D341Med (cell line): ENCODE measurements at places on chromosomes 5 and 9.

GRCh38 chr9:14522627-14523379 lies 170.4 kb downstream of the ZDHHC21 start:
- DNase-seq = no peak

GRCh38 chr5:145111420-145111819 lies 723.7 kb downstream of the PRELID2 start:
- DNase-seq = no peak

DNA sequence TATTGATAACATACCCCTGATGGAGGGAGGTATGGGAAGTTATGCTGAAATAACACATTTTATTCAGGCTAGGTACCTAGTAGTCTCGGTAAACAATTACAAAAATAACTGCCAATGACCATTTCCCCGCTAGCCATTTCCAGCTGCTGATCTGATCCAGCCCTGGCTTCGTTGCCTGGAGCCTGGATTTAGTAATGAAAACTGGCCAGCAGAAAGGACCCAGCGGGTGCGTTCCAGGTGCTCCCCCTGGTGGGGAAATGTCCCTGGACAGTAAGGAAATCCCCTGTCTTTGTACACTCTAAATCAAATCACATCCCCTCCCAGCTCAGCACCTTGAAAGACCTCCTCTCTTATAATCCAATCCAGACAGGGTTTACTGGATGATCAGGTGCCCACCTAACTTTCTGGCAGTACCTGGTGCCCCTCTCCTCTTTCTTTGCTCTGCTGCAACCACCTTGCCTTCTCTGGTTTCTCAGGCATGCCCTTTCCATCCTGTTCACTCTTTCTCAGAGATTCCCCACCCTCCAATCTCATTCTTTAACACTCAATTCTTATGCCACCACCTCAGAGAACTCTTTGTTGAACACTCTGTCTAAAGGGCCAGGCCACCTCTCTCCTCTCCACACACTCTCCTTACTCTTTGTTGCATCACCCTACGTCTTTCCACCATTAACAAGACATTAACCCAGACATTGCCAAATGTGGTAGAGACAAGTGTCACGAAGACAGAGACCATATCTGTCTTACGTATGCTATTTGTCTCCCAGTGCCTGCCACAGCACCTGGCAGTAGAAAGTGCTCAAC lies 50.1 kb upstream of the SMAD5 start:
- peak; percentile 62 for DNase-seq

DNA sequence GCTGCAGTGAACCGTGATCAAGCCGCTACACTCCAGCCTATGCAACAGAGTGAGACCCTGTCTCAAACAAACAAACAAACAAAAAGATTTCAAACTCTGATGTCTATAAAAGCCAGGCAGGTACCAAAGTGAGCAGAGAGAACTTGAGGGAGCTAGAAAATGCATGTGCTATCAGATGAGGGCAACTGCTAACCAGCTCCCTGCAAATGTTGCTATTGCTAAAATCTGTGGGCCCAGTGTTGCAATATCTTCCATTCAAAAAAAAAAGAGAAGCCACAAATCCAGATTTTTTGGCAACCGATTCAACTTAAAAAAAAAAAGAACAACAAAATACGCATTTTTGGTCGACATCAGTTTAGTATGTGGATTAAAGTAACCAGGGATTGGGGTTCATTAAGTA lies 5.5 kb downstream of the UBE2D2 start:
- no peak for DNase-seq

DNA sequence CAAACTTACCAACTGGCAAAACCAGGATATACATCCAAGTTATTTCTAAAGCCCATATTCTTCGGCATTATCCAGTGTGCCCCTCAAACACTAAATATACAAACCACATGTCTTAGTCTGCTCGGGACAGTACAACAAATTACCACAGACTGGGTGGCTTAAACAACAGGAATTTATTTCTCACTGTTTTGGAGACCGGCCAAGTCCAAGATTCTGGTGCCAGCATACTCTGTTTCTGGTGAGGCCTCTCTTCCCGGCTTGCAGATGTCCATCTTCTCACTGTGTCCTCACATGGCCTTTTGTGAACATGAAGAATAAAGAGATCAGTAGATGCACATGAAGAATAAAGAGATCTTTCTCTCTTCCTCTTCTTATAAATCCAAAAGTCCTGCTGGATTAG lies 12.9 kb upstream of the SLCO6A1 start:
- no peak for DNase-seq

- no peak for DNase-seq
These were observed 136.2 kb upstream of the IRX2 start for GRCh38 chr5:2887481-2888348.

GRCh38 chr5:128220841-128221240 lies 137.3 kb downstream of the SLC12A2 start:
- DNase-seq = no peak

DNA sequence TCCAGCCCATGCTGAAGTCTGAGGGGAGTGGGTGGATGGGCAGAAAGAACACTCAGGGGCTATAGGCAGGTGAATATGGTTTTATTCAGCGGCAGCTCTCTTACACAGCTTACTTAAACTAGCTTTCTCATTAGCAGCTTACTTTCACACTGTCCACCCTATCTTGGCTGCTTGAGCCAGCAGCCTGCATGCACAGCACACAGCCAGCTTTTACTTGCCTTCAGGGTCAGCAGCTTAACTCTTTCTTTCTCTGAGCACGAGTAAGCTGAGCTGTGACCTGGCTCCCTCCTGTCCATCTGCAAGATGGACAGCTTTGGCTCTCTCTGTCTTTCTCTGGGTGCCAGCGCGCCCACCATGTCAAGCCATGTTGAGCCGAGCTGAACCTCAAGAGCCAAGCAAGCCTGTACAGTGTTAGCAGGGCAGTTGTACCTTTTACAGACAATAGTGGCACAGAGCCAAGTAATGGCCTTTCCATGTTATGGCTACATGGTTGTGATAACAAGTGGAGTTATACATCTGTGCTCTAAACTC lies 1054.9 kb downstream of the PTPRD start:
- no peak for DNase-seq

- DNase-seq = no peak
These were observed 197.5 kb downstream of the PCSK5 start for GRCh38 chr9:76087976-76088375.

GRCh38 chr5:95068289-95068910 lies 216.5 kb downstream of the MCTP1 start:
- no peak for DNase-seq

GRCh38 chr9:80242022-80242421 lies 670.3 kb downstream of the TLE4 start:
- DNase-seq = no peak

DNA sequence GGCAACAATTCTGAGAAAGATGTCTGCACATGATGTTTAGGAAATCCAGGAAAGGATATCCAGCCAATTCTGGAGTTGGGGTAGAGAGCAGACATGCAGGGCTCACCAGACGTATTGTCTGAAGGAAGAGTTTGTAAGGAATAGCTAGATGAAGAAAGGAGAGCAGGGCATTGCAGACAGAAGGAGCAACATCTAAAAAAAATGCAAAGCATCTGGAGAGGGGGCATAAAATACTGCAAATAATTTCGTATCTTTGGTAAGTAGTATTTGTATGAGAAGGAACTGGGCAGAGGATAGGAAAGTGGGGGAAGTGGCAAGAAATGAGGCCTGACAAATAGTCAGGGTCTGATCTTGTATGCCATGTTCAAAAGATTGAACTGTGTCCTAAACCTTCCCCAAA lies 74.8 kb downstream of the MACIR start:
- DNase-seq = no peak

- no peak for DNase-seq
These were observed 9.5 kb upstream of the NAA35 start for GRCh38 chr9:85931495-85931894.

DNA sequence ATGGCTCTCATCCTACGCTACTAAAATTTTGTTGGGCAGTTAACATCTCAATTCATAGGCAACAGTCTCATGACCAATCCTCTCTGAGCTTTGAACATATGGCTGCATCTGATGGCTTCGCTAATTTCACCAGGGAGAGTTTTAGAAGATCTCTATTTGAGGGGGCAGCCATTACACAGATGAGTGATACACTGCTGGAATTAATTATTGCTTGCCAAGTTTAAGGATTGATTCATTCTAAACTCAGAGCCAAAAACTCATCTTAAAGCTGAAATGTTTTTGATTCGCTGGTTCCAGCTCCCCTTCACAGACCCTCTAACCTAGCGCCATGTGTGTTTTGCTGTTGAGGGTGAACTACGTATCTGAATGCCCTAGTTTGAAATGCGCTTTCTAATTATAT lies 519.9 kb upstream of the WWC1 start:
- DNase-seq = no peak

- no peak for DNase-seq
These were observed 245.9 kb downstream of the SYK start for GRCh38 chr9:91047529-91047928.

DNA sequence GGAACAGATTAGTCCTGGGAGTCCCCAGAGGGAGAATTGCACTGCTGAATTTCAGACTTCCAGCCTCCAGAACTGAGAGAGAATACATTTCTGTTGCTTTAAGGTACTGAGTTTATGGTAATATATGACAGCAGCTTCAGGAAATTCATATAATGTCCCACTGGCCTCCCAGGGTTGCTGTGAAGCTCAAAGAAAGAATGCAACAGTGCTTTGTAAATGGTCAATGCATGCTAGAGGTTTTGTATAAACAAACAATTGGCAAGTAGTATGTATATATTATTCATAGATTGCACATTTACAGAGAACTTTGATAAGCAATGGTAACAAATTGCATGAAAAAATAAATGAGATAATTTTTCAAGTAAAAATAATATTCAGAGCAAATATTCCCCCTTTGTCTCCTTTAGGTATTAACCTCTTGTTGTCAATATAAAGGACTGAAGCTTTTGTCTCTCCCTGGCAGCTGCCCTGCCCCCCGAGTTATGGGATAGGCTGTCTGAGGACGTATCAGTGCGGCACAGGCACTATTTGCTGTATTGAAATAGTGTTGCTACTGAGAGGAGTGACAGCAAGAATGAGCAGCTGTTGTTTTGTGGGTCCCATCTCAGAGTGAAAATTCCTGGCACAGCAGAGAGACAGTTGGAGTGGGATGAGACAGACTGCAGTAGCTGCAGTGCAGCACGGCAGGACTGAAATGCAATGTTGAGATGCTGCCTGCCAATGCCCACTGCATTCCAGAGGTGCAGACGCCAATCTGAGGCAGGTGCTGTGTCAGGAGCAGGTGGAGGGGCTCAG lies 194.2 kb upstream of the GLRA1 start:
- DNase-seq = no peak

DNA sequence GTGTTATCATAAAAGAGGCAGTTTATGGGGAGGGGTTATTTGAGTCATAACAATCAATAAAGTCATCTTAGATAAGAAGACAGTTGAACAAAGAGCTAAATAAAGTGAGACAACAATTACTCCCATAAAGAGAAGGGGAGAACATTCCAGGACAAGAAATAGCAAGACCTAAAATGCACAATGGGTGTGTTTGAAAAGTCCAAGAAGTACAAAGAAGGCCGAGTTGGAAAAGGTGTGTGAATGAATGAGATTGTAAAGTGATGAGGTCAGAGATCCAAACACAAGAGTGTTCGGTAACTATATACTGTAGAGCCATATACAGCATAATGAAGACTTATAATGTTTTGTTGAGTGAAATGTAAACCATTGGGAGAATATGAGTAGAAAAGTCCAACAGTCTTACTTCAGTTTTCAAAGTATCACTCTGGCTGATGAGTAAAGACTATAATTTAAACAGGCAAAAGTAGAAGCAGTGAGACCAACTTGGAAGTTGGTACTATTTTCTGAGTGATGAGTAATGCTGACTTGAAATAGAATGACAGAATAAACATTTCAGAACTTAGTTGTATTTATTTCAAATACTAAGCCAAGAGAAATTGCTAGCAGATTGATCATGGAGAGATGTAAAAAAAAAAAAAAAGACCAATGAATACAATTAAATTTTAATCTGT lies 868.7 kb upstream of the CDH9 start:
- no peak for DNase-seq

GRCh38 chr9:96505316-96505991 lies 55.5 kb downstream of the HABP4 start:
- no peak for DNase-seq

- no peak for DNase-seq
These were observed 542.4 kb upstream of the RGMB start for GRCh38 chr5:98231089-98231488.

DNA sequence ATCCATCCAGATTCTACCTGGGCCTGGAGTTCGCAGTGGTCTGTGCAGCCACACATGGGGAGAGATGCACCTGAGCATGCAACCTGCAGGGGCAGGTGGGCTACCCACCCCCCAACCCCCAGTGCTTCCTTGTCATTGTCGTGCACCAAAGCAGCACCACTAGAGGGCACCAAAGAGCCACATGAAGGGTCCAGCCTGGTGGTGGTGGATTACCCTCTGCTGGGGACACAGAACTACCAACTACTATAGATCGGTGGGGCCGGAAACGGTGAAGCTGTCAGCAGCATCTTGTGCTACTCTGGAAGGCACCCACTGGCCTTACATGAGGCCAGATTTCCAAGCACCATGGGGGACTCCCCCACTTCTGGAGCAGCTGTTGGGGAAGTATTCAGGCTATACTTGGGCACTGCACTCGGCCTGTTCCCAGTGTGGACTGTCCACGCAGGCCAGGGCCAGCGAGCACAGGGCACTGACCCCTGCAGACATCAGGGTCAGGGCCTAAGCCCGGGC lies 60.2 kb upstream of the TBC1D2 start:
- peak; percentile 91 for DNase-seq

- no peak for DNase-seq
These were observed 28.5 kb downstream of the WNK2 start for GRCh38 chr9:93212409-93212808.

DNA sequence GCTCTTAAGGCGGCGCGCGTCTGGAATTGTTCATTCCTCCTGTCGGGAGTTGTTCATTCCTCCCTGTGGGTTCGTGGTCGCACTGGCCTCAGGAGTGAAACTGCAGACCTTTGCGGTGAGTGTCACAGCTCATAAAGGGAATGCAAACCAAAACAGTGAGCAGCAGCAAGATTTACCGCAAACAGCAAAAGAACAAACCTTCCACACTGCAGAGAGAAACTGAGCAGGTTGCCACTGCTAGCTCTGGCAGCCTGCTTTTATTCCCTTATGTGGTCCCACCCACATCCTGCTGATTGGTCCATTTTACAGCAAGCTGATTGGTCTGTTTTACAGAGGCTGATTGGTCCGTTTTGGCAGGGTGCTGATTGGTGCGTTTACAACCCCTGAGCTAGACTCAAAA lies 1365.3 kb upstream of the WWC1 start:
- DNase-seq = no peak

- DNase-seq = no peak
These were observed 190.7 kb downstream of the FAM170A start for GRCh38 chr5:119820016-119820415.
